CD8-positive, alpha-beta memory T cell (primary cell): ENCODE measurements at places on chromosomes 13 and 19. TPM values are rescaled to one million over a fixed set of nuclear protein-coding genes. Genes with fewer than 3 reads are reported as not detected.

Gene RFPL4AL1
- not detected for total RNA-seq

Gene ZNF570
- total RNA-seq, result 5.3 TPM

Gene ZIM2
- not detected for total RNA-seq

Gene SRRM5
- total RNA-seq, result 0.58 TPM

Gene CYP2A7
- not detected for total RNA-seq

Gene ZBTB45
- total RNA-seq, result 15.0 TPM

Gene ZBTB32
- 225 TPM for total RNA-seq

Gene ZNF222
- 3.3 TPM for total RNA-seq

Gene PTH2
- not detected for total RNA-seq

Gene KLK15
- total RNA-seq, result not detected

Gene ZNF850
- total RNA-seq, result 6.9 TPM

Gene TNFRSF19
- total RNA-seq, result not detected

Gene ZNF709
- total RNA-seq, result 2.5 TPM

Gene TMEM255B
- total RNA-seq, result 0.57 TPM

Gene NOVA2
- not detected for total RNA-seq

Gene ZNF546
- 5.0 TPM for total RNA-seq
